GM04504 (cell line): ENCODE measurements at places on chromosomes 1 and 21.

GRCh38 chr1:221845650-221846371 is 103.9 kb upstream of the DUSP10 start:
- DNase-seq: peak; percentile 38

- peak; percentile 78 for DNase-seq
Observed at GRCh38 chr1:21703318-21703963, 34.3 kb upstream of the RAP1GAP start.

GRCh38 chr1:65958561-65959350 is 166.1 kb downstream of the PDE4B start:
- peak; percentile 23 for DNase-seq

DNA sequence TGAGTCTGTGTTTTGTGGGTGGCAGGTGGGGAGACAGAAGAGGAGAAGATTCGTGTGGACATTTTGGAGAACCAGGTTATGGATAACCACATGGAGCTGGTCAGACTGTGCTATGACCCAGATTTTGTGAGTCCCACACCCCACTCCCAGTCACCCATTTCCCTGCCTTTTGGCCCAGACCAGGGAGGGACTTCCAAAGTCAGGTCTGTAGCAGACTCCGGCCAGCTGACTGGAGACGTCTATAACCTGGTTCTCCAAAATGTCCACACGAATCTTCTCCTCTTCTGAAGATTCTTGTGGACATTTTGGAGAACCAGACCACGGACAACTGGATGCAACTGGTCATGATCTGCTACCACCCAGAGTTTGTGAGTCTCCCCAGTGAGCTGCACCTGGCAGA is 1.6 kb downstream of the GSTM5 start:
- no peak for DNase-seq

GRCh38 chr1:201206176-201206575 is 15.6 kb downstream of the IGFN1 start:
- no peak for DNase-seq

DNA sequence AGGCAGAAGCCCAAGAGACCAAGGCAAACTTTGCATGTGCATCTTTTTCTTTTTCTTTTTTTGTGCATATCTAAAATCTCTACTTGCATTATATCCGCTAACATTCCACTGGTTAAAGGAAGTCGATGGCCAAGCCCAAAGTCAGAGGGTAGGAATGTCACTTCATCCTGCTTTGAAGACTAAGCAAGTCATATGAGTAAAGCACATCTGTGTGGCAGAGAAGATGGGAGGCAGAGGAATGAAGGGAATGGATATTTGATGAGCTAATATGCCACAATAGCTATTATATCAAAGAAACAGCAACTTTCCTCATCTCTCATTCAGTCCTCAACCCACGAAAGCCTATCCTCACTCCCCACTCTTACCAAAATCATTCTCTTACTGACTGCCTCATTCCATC is 59.3 kb downstream of the RNF220 start:
- peak; percentile 9 for DNase-seq

DNA sequence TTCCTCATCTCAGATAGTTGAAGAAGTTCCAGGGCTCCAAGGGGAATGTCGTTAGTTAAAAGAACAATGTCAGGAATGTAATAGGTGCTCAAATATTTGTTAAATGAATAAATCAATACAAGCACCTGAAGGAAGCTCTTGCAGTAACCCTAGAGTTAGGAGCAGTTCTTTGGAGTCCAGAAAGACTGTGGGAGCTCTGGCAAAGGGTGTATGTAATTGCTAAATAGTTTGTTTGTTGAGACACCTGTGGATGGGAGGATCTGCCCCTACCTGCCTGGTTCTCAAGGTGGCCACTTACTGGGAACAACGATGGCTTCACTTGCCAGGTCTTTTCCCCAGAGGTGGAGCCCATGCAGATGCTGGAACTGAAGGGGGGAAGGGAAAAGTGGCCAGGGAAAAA is 27.5 kb upstream of the JUN start:
- DNase-seq: no peak

- no peak for DNase-seq
Observed at GRCh38 chr1:212593821-212594251, 14.7 kb upstream of the ATF3 start.

- no peak for DNase-seq
Observed at GRCh38 chr1:54800899-54801759, at the start of gene TTC22. Gene TTC22, minus strand, starts transcription at chr1:54801323. Its CDS starts 160 bp downstream, at chr1:54801163.

GRCh38 chr1:28855469-28855951 is 43.5 kb downstream of the OPRD1 start:
- no peak for DNase-seq
